Fibroblast of skin of back (primary cell): ENCODE measurements at places on chromosomes 16 and 17.

DNA sequence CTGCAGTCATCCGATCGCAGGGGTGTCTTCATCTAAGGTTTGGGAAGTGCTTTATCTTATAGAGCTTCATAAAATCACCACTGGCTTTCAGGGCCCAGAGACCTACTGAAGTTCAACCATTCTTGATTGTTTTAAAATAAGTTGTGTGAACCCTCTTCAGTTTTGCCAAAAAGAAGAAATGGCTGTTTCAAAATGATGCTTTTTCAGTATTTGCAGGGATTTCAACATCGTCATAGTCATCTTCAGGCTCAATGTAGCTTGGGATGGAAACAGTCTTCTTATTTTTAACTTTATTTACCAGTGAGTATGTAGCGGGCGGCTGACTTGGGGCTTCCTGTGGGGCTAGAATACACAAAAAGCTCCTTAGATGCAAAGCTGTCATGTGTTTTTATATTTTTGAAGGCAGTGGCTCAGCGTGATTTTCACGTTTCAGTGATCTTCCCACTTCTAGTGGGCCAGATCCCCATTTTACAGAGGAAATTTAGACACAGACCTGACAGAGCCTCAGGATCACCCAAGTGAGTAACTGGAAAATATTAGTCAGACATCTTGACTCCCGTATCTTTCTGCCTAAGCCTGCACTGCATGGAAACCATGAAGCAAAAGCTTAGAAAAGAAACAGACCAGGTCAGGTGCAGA is 19.1 kb upstream of the ZNF594 start:
- DNase-seq: no peak

- peak; percentile 63 for DNase-seq
Measured at GRCh38 chr17:7885367-7886226, 3.0 kb upstream of the CHD3 start.

- DNase-seq: peak; percentile 56
Measured at GRCh38 chr17:45584092-45585036, 93.8 kb upstream of the PLEKHM1 start.

DNA sequence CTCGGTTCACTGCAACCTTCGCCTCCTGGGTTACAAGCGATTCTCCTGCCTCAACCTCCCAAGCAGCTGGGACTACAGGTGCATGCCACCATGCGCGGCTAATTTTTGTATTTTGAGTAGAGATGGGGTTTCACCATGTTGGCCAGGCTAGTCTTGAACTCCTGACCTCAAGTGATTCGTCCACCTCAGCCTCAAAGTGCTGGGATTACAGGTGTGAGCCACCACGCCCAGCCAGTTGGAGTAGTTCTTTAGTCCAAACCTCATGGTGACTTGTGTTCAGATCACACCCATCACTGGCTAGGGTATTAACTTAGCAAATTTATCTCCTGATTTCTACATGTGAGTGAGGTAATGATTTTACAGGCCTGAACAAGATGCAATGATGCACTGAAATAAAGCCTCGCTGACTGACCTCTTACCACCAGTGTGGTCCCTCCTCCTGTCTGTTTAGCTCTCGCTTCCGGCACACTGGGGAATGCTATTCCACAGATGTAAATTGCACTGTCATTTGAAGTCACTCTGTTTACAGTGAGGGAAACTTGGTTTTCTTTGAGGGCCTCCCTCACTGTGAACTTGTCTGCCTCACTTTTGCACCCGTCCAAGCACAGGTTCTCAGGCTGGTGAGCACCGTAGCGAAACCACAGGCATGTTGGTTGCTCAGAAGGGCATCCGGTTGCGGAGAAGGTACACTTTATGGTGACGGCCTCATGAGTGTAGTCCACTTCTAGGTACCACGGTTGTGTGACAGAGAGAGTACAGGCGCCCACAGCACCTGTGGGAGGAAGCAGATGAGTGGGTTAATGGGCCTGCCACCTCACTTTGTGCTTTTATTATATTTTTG is 5.5 kb downstream of the IGSF6 start:
- DNase-seq: no peak

GRCh38 chr17:1467898-1468492 is 12.0 kb upstream of the CRK start:
- DNase-seq: no peak

DNA sequence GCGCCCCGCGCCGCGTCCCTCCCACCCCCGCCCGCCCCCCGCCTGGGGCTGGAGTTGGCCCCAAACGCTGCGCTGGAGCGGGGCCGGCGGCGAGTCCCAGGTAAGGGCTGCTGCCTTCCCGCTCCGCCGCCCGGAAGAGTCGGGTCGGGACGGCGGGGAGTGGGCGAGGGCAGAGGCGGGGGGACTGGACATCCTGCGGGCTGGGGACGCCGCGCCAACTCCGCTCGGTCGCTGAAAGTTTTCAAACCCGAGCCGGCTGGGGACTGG is 469 bp downstream of the GPRC5C start:
- no peak for DNase-seq

- no peak for DNase-seq
Measured at GRCh38 chr17:79830763-79831264, 8.4 kb downstream of the CBX4 start.

GRCh38 chr17:21463204-21463661 is 87.1 kb downstream of the KCNJ12 start:
- no peak for DNase-seq

DNA sequence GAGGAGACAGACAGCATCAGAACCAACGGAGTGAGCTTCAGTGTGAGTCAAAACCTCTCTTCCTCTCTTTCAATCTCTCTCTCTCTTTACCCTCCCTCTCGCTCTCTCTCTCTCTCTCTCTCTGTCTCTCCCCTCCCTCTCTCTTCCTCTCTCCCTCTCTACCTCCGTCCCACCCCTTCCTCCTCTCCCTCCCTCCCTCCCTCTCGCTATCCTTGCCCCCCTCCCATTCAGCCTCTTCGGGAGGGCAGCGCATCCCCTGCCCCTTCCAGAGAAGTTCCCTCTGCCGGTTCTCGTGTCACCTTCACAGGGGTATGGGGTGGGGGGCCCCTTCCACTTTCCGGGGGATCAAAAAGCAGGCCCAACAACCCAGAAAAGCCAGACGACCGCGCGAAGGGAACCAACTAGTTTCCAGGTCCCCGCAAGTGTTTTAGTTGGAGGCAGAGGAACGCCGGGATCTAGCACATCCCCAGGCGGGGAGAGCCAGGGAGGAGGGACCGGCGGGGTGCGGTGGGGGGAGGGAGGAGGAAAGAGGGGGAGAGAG is 28.9 kb upstream of the RBFOX1 start:
- no peak for DNase-seq

DNA sequence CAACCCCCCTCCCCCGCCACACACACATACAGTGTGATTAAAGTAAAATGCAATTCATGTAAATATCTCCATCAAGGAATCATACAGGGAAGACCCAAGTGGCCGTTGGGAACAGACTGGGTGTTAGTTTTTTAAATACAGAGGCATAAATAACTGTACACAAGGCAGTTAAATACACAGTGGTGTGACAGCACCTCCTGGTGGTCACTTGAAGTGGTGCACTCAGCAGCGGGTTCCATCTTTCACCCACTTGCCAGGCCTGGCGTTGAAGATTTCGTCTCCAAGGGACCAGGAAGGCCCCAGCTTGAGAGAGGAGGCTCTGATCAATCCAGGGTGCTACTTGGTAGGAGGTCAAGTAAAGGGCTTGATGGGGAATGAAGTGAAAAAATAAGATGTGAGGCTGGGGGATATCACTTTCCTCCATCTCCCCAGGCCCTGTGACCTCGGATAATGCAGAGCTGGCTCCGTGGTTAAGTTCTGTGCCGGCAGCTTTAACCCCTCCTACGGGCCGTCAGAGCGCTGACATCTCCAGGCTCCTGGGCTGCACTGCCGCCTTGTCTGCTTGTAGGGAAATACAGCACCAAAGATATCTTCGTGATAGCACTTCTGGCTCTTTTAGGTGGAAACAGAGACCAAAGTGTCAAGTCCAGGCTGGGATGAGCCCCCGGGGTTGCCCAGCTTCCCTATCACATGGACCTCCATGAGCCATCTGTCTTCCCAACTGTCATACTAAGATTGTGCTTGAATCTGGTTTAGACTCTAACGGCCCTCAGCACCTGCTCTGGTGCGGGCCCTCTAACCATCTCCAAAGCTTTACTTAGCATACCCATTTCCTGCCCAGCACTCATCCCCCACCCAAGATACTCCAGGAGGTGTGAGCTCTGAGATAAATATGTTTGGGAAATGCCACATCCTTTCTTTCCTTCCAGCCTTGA is 20.7 kb downstream of the LGALS9 start:
- DNase-seq: peak; percentile 24

GRCh38 chr17:65553646-65554552 is 7.5 kb downstream of the AXIN2 start:
- DNase-seq: peak; percentile 51

- DNase-seq: no peak
Measured at GRCh38 chr17:3039736-3040135, 23.7 kb downstream of the OR1D5 start.

GRCh38 chr17:35377706-35378105 is 4.3 kb upstream of the SLFN11 start:
- DNase-seq: no peak

DNA sequence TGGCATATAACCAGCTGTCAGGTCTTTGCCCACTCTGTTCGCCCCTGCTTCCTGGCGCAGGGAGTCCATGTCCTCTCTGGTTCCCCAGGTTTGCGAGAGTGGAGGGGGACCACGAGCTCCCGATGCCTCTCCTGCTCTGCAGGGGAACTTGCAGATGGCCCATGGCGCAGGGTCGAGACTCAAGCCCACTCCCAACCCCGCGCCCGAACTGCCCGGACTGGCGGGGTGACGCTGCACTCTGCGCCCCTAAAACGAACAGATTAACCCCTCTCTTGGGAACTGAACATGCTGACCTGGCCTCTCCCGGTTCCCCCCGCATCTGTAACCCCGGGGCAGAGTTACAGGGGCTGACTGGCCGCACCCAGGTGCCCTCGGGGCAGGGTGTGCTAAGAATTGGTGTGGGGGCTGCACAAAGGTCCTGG is 681 bp upstream of the PLA2G15 start:
- DNase-seq: no peak

DNA sequence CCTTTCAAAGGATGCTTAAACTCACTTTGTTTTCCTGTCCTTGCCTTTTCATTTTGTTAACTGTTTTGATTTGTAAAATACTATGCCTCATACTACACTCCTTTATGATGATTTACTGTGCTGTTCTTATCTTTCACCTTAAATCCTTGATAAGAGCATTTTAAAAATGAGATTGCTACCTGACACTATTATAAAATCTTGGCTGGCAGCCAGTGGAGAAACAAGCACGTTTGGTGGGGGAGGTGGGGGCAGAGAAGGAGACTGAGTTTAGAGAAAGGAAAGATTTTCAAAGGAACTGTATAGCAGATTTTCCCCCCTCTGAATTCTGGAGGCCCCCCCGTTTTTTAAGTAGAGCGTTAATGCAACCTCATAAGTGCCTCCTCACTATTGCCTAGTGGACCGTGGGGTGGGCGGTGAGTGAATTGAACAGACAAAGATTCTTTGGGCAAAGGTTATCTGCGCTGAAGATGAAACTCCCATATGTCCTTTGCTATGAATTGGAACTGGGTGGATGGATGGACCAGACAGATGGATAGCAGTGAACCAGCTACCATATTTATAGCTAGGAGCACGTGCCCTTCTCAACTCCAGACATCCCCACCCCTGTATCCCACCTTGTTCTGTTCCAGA is 200.2 kb downstream of the CCDC182 start:
- DNase-seq: no peak
